ENCODE measurements at places on chromosomes 1 and 21. TPM values are rescaled to one million over a fixed set of nuclear protein-coding genes. Genes with fewer than 3 reads are reported as not detected.

The SH2D1B gene
- total RNA-seq = 1.5 TPM

The BACE2 gene
- total RNA-seq = 36.0 TPM

The VHLL gene
- not detected for total RNA-seq

The IKBKE gene
- total RNA-seq = 7.5 TPM

The RSPO1 gene
- total RNA-seq = 0.43 TPM

The WDR64 gene
- not detected for total RNA-seq

The GJA5 gene
- 25.9 TPM for total RNA-seq

The LCE1C gene
- total RNA-seq = not detected

The PAQR6 gene
- 1.3 TPM for total RNA-seq

The SELENBP1 gene
- 282 TPM for total RNA-seq

The C8A gene
- 0.12 TPM for total RNA-seq

The TEDDM1 gene
- not detected for total RNA-seq

The AMPD1 gene
- total RNA-seq = not detected

The UTS2 gene
- 0.82 TPM for total RNA-seq

The ICOSLG gene
- total RNA-seq = 4.0 TPM

The OR2T29 gene
- total RNA-seq = not detected

The ARHGAP29 gene
- 144 TPM for total RNA-seq

The S100A7 gene
- total RNA-seq = not detected

The ANKRD45 gene
- total RNA-seq = 7.6 TPM

The SELP gene
- total RNA-seq = 13.0 TPM

The FCRLA gene
- 0.25 TPM for total RNA-seq

The KRTAP7-1 gene
- not detected for total RNA-seq

The NAV1 gene
- total RNA-seq = 28.8 TPM

The SPATA21 gene
- total RNA-seq = not detected

The DYRK3 gene
- total RNA-seq = 12.3 TPM

The LCA5L gene
- 6.5 TPM for total RNA-seq

The PPT1 gene
- total RNA-seq = 152 TPM

The FAM76A gene
- total RNA-seq = 18.1 TPM

The TADA1 gene
- total RNA-seq = 14.4 TPM

The PCBP3 gene
- total RNA-seq = 3.2 TPM

The LMX1A gene
- not detected for total RNA-seq

The MLLT11 gene
- 1.2 TPM for total RNA-seq

The COPA gene
- 158 TPM for total RNA-seq

The BTBD8 gene
- 14.1 TPM for total RNA-seq

The WNT2B gene
- 6.3 TPM for total RNA-seq

All from lung (tissue), 17 donors.